ENCODE measurements at places on chromosomes 12 and 14. TPM values are rescaled to one million over a fixed set of nuclear protein-coding genes. Genes with fewer than 3 reads are reported as not detected.

The GPR132 gene
- 0.16 TPM for total RNA-seq

- no peak for DNase-seq
Measured at GRCh38 chr12:132062481-132062880, 81.6 kb downstream of the DDX51 start.

The DPPA3 gene
- not detected for total RNA-seq

The PGF gene
- total RNA-seq = 0.36 TPM

GRCh38 chr12:107131832-107132616 lies 38.7 kb upstream of the CRY1 start:
- peak; percentile 84 for DNase-seq

The FKBP11 gene
- 23.8 TPM for total RNA-seq

- DNase-seq = peak; percentile 60
Measured at GRCh38 chr12:29616664-29617406, 119.3 kb upstream of the OVCH1 start.

The SCN8A gene
- total RNA-seq = 17.2 TPM

GRCh38 chr12:6072302-6072752 lies 52.1 kb downstream of the VWF start:
- peak; percentile 81 for DNase-seq

- DNase-seq = peak; percentile 87
Measured at GRCh38 chr14:76203086-76204001, 51.6 kb downstream of the GPATCH2L start.

DNA sequence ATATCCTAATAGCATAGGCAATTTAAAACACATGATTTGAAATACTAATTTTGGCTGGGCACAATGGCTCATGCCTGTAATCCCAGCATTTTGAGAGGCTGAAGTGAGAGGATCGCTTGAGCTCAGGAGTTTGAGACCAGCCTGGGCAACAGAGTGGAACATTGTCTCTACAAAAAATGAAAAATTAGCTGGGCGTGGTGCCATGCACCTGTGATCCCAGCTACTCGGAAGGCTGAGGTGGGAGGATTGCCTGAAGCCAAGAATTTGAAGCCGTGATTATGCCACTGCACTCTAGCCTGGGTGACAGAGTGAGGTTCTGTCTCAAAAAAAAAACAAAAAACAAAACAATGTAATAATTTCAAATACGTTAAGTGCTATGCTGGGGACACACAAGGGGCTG lies 83.3 kb downstream of the SSPN start:
- no peak for DNase-seq

DNA sequence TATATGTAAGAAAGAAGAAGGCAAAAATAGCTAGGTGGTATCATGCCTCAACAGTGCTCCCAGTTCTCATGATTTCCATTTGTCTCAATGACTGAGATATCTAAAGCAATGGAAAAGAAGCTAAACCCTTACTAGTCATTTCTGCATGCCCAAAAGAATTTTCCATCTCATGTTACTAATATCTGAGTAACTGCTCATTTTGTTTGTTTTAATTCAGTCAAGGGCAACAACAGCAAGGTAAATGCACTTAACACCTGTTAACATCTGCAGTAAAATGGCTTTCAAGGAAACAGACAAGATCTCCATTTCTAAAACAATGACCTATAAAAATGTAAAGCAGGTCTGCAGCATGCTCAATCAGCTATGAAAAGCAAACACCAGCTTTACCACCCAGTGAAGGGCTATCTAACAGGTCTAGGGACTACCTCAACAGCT lies 19.4 kb upstream of the SELPLG start:
- DNase-seq = no peak

The ZC2HC1C gene
- 1.6 TPM for total RNA-seq

The KLRG1 gene
- total RNA-seq = not detected

The KRT78 gene
- total RNA-seq = not detected

DNA sequence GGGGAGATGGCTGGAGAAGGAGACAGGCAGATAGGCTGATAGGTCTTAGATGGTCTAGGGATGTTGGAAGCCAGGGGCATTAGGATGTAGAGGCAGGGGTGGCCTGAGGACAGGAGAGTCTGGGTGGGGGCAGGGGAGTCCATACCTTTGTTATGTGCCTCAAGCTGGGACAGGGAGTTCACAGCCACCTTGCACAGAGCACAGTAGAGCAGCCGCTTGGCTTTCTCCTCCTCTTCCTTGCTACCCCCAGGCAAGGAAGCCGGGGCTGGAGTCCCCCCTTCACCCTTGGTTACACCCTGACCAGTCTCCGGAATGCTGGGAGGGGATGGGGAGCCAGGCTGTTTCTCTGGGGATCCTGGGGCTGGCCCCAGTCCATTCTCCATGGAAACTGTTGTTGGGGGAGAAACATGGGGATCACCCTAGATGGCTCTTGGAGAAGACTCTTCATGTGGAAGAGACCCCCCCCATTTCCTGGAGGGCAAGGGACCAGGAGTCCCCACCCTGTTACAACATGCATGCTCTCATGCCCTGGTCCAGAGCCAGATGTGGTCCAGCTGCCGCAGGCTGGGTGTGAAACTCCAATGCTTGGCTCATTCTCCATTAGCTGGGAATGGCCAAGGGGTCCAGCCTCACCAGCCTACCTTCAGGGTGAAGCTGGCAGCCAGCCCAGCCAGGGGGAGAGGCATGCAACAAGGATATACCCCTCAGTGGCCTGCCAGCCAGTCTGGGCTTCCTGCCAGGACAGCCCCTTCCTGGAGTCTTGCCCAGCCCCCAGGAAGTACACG lies 7.2 kb upstream of the GPR84 start:
- peak; percentile 83 for DNase-seq

The KLRK1 gene
- not detected for total RNA-seq

The LRRC43 gene
- total RNA-seq = 0.74 TPM

DNA sequence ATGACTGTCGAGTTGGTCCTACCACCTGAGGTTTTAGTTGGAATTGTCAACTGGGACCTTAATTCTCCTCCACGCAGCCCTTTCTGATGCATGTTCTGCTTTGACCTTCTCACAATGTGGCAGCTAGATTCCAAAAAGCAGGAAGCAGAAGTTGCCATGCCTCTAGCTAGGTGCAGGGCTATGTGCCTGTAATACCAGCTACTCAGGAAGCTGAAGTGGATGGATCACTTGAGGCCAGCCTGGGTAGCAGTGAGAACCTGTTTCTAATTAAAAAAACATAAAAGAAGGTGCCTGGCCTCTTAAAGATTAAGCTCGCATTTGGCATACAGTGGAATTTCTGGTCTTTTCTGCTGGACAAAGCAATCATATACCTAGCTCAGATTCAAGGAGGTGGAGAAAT lies 77.1 kb downstream of the FGD4 start:
- no peak for DNase-seq

- no peak for DNase-seq
Measured at GRCh38 chr12:103580026-103580425, 7.0 kb upstream of the STAB2 start.

DNA sequence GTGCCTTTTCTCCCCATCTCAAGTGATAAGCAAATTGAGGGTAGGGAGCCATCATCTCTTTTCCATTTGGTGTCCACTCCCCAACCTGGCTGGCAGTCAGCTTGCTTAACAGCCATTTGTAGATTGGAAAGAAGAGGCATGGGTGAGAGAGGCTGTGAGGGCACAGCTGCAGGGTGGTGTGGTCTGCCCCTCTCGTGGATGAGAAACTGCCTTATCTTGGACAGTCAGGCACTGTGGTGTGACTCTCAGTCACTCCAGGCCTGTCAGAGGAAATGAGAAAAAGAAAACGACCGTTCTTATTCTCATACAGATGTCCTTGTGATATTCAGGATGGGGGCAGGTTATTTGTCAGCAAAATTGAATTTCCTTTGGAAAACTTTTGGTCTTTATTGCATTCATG lies 65.1 kb upstream of the SRSF5 start:
- DNase-seq = no peak

GRCh38 chr12:5964913-5965900 lies 20.1 kb upstream of the ANO2 start:
- no peak for DNase-seq

The TAS2R9 gene
- 0.09 TPM for total RNA-seq

GRCh38 chr14:103606963-103607668 lies 21.9 kb upstream of the KLC1 start:
- DNase-seq = peak; percentile 85

The TOMM20L gene
- total RNA-seq = not detected

- no peak for DNase-seq
Measured at GRCh38 chr12:7667125-7667524, 1.4 kb upstream of the APOBEC1 start.

Data from fibroblast of the aortic adventitia (primary cell).